ENCODE measurements at places on chromosomes 4 and X. TPM values are rescaled to one million over a fixed set of nuclear protein-coding genes. Genes with fewer than 3 reads are reported as not detected.

Gene ZFP42
- 59.4 TPM for total RNA-seq

Gene TTC29
- total RNA-seq: not detected

Gene CT83
- total RNA-seq: not detected

Gene CYP4V2
- total RNA-seq: 6.7 TPM

Gene ATP11C
- 17.8 TPM for total RNA-seq

Gene INTU
- total RNA-seq: 13.8 TPM

Gene ADRA2C
- total RNA-seq: 0.39 TPM

Gene CCNB3
- 0.39 TPM for total RNA-seq

Gene SLC25A5
- total RNA-seq: 193 TPM

Gene LUZP4
- not detected for total RNA-seq

Gene VCX2
- not detected for total RNA-seq

Gene XAGE1A
- total RNA-seq: not detected

Gene BMX
- not detected for total RNA-seq

Gene PAGE2
- not detected for total RNA-seq

Gene FAT1
- 188 TPM for total RNA-seq

Gene ADH6
- not detected for total RNA-seq

Gene HTN1
- total RNA-seq: not detected

Gene RASGEF1B
- 2.7 TPM for total RNA-seq

Gene SLC2A9
- total RNA-seq: 0.22 TPM

Gene SGCB
- 6.7 TPM for total RNA-seq

Gene GATA1
- not detected for total RNA-seq

Gene FATE1
- total RNA-seq: not detected

Gene MAGEA2
- not detected for total RNA-seq

Gene NHS
- under 0.01 TPM for total RNA-seq

Gene PAGE1
- not detected for total RNA-seq

Gene CHIC1
- 8.6 TPM for total RNA-seq

Gene TAB3
- 43.7 TPM for total RNA-seq

Gene GYPE
- 0.39 TPM for total RNA-seq

Gene AADAT
- 18.8 TPM for total RNA-seq

Gene PLAC8
- 258 TPM for total RNA-seq

Gene GLRA2
- not detected for total RNA-seq

Gene CUL4B
- total RNA-seq: 31.4 TPM

Gene CDS1
- total RNA-seq: 22.9 TPM

Gene FAM47A
- not detected for total RNA-seq

Gene TEX13D
- total RNA-seq: not detected

Gene SFRP2
- total RNA-seq: 9.8 TPM
